AG04449 (cell line): ENCODE measurements at places on chromosomes 1 and 21.
A peak's percentile ranks its signal among the peaks of the same experiment; 100 is the strongest.

GRCh38 chr1:199959033-199959774, 68.3 kb upstream of the NR5A2 start:
- DNase-seq: no peak

DNA sequence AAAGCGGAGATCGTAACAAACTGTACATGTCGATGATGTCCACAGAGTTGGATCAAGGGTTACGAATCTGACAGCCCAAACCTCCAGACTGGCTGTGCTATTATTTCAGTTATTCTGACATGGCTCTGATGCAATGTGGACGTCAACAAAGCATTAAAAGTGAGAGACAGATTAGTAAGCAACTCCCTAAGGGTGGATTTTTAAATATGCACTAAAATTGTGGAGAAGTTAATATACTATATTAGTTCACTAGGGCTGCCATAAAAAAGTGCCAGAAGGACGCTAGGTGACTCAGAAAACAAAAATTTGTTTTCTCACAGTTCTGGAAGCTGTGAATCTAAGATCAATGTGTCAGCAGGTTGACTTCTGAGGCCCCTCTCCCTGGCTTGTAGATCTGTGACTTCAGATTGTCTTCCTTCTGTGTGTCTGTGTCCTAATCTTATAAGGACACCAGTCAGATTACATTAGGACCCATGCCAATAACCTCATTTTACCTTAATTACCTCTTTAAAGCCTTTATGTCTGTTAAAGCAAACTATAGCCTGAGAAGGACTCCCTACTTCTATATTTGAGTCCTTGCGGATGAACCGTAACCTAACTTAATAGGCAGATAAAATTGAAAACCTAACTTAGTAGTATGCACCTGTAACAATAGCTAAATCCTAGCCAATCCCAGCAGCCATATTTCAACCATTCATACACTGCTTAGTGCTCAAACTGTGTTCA, 66.0 kb upstream of the BACH1 start:
- peak; percentile 57 for DNase-seq

DNA sequence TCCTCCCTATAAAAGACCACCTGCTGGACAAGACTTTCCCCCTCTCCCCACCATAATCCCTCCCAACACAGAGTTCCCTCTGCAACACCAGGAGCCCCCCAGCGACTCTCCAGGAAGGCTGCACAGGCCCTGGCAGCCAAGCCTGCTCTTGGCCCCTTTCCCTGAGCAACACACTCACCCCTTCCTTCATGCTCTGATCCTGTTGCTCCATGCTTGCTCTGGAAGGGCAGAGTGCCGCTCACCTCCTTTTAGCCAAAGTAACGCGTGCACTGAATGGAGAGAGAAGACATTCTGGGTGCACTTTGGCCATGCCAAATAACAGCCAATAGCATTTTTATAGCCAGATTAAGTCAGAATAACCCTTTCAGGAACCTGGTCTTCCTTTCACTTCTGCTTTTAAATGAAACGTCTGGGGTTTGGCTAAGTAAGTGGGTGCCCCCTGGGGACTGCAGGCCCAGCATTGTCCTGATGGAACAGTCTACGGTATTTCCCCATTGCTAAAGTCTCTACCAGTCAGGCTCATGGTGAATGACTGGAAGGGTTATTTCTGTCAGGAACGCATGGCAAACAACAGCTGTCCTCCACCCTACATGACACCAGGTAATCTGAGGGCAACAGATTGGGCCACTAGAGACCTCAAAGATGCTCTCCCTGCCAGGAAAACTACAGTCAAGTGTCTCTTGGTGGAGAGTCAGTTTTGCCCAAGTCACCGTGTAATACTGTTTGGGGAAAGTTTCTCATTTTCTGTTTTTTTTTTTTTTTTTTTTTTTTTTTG, at the start of gene SLC2A5:
TSS of gene SLC2A5 (minus strand) at position 310 of the 775 bp plus-strand sequence. CDS start at position 211, 99 bp downstream.
- DNase-seq: no peak

DNA sequence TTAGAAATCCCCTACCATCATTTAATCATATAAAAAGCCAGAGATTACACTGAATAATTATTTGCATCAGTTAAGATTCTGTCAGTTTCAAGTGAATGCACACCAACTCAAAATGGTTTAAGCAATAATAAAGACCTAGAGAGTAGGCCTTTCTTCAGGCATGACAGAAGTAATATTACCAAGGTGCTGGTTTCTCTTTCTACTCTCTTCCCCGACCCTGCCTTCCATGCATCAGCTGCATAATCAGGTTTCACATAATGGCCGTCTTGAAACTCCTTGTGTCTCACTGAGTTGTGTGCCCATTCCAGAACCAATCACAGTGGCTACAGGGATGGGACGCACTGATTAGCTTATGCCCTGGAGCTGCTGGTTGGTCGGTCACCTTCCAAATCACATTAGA, 103.5 kb upstream of the SERTAD4 start:
- no peak for DNase-seq

- DNase-seq: no peak
These were observed 19.0 kb upstream of the MGST3 start for GRCh38 chr1:165612062-165612461.
